ENCODE measurements at places on chromosomes 1 and 21. TPM values are rescaled to one million over a fixed set of nuclear protein-coding genes. Genes with fewer than 3 reads are reported as not detected.

ACKR1 gene
- not detected for total RNA-seq

DNA sequence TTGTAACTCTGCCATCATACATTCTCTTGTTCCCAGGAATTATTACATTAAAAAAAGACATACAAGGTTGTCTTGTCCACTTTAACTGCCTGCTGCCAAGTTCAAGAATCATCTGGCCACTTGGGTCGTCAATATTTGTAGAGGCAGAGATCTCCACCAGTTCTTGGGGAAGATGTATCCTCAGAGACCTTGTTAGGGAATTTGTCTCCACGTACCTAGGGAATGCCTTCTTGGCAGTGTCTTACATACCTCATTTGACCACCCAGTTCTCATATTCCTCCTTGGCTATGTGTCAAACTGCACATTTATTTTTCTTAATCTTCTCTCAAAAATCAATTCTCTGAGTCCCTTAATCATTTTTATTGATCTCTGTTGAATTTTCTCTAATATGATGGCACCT, 266.0 kb downstream of the SPATA17 start:
- no peak for DNase-seq
- H3K4me3 ChIP-seq = no peak overlapping the region
- no peaks in the 10 kb centered on the region for H3K4me1 ChIP-seq

DNA sequence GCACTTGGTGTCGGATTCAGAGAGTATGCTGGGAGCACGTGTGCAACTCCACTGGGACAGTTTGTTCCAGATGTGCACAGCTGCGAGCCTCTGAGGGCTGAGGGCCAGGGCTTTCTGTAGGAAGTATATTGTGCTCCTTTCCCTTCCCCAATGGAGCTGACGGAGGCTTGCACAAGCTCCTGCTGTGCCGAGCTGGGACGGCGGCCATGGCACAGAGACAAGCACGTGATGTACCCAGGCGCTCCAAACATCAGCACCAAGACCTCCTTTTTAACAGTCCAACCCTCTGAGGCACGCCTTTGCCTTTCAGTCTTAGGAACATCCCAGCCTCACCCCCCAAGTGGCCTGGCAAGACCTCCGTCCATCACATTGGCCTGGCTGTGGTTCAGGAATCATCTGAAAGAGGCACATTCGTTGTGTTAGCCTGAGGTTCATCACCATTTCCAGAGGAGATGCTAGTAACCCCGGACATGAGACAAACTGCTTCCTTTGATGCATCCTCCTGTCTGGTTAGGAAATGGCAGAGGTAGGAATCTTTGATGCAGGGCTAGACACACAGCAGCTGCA, 339.2 kb upstream of the KAZN start:
- no peaks in the 10 kb centered on the region for H3K4me1 ChIP-seq
- H3K36me3 ChIP-seq = no peaks in the 10 kb centered on the region
- H3K27me3 ChIP-seq = no peaks in the 10 kb centered on the region
- H3K27ac ChIP-seq = no peak overlapping the region
- no peak overlapping the region for H3K4me3 ChIP-seq

- no peak overlapping the region for H3K27ac ChIP-seq
- DNase-seq = peak; percentile 2
- no peak overlapping the region for H3K4me3 ChIP-seq
- no peaks in the 10 kb centered on the region for H3K27me3 ChIP-seq
- no peaks in the 10 kb centered on the region for H3K4me1 ChIP-seq
- no peaks in the 10 kb centered on the region for H3K36me3 ChIP-seq
Measured at GRCh38 chr1:17919525-17920439, 164.6 kb downstream of the ACTL8 start.

- no peak for DNase-seq
- H3K36me3 ChIP-seq = no peaks in the 10 kb centered on the region
- H3K4me1 ChIP-seq = no peaks in the 10 kb centered on the region
- no peak overlapping the region for H3K4me3 ChIP-seq
Measured at GRCh38 chr1:214739621-214740238, 136.7 kb downstream of the CENPF start.

GRCh38 chr1:15937146-15937545, 38.8 kb downstream of the ZBTB17 start:
- H3K36me3 ChIP-seq = peaks cover 84% of the 10 kb centered on the region
- H3K4me3 ChIP-seq = no peak overlapping the region
- no peak overlapping the region for H3K27ac ChIP-seq
- no peaks in the 10 kb centered on the region for H3K27me3 ChIP-seq
- no peaks in the 10 kb centered on the region for H3K4me1 ChIP-seq

DNA sequence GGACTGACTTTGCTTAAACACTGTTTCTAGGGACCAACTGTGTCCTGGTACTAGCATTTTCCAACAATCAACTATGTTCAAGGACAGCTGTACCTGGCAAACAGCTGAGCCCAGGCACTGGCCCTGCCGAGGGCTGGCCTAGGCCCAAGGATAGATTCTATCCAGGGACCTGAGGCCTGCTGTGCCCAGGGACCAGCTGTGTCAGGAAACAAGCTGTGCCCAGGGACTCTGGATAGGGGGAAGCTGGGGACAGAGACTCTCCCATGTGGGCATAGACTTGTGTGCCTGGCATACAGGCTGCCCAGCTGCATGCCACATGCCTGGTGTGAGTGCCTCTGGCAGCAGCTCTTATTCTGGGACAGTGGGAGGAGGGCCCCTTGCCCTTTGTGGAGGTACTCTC, 38.1 kb upstream of the POU3F1 start:
- no peak overlapping the region for H3K4me3 ChIP-seq
- H3K4me1 ChIP-seq = no peaks in the 10 kb centered on the region
- H3K27me3 ChIP-seq = no peaks in the 10 kb centered on the region
- DNase-seq = no peak

- no peak for DNase-seq
- no peaks in the 10 kb centered on the region for H3K27me3 ChIP-seq
- no peaks in the 10 kb centered on the region for H3K4me1 ChIP-seq
- H3K36me3 ChIP-seq = no peaks in the 10 kb centered on the region
Measured at GRCh38 chr1:176820391-176821031, 344.0 kb downstream of the ASTN1 start.

DNA sequence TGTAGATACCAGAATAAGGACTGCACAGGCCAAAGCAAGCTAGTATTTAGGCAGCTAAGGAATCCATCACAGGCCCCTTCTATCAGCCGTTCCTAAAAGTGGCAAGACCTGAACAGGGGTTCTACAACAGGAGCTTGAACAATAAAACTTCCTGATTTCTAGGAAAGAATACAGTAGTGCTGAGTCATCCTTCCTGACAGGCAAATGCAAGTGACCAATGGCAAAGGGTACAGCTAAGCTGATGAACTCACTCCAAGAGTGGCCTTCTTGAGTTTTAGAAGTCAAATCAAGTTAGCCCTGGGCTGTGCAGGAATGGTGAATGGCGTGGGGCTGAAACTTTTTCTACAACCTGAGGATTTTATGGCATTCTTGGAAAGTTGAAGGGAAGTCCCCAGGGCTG, 112.9 kb downstream of the GREM2 start:
- H3K4me3 ChIP-seq = no peak overlapping the region
- DNase-seq = no peak
- no peaks in the 10 kb centered on the region for H3K4me1 ChIP-seq
- H3K36me3 ChIP-seq = no peaks in the 10 kb centered on the region
- H3K27me3 ChIP-seq = no peaks in the 10 kb centered on the region
- no peak overlapping the region for H3K27ac ChIP-seq

GRCh38 chr1:68449901-68450300, at the start of gene RPE65:
RPE65 (minus strand) TSS chr1:68449954; CDS start chr1:68449905, 49 bp downstream.
- no peaks in the 10 kb centered on the region for H3K4me1 ChIP-seq
- DNase-seq = no peak
- no peak within 1 kb of the TSS for H3K4me3 ChIP-seq

CSMD2 gene
- not detected for total RNA-seq

ALX3 gene
- not detected for total RNA-seq

DNA sequence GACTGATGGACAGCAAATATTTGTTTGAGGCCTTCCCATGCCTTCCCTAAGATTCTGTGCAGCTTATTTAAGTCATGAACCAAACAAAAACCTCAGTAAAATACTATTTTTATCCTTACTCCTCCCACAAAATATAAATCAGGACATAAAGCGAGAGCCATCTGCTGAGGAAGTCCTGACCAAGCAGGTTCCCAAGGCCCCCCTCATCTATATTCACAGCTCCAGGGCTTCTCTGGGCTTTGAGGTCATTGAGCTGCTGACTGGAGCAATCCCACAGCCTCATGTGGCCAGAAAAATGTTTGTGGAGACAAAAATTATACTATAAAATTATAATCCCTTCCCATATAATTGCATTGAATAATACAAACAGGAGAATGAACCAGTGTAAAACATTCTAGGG, 846.2 kb downstream of the ADGRL2 start:
- H3K36me3 ChIP-seq = no peaks in the 10 kb centered on the region
- H3K4me1 ChIP-seq = no peaks in the 10 kb centered on the region
- no peaks in the 10 kb centered on the region for H3K27me3 ChIP-seq
- H3K27ac ChIP-seq = no peak overlapping the region
- no peak overlapping the region for H3K4me3 ChIP-seq
- DNase-seq = no peak

TNFRSF9 gene
- 30.9 TPM for total RNA-seq

- no peaks in the 10 kb centered on the region for H3K4me1 ChIP-seq
- H3K36me3 ChIP-seq = no peaks in the 10 kb centered on the region
- DNase-seq = no peak
- H3K27me3 ChIP-seq = no peaks in the 10 kb centered on the region
- no peak overlapping the region for H3K4me3 ChIP-seq
Measured at GRCh38 chr1:201563941-201564340, 25.0 kb downstream of the NAV1 start.

DNA sequence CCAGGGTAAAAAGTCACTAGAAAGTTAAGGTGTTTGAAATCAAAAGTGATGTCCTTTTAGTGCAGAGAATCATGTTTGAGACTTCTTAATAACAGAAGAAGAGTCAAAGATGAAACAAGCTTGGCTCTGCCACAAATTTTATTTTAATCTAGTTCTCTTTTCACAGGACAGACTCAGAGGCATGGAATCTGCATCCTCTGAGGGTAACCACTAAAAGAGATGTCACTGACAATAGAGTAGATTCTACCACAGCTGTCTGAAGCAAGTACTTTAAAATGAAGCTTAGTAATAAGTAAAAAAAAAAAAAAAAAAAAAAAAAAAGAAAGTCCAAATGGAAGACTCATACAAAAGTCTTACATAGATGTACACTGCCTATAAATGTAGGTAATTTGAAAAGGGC, 519.7 kb upstream of the PRMT6 start:
- H3K27me3 ChIP-seq = no peaks in the 10 kb centered on the region
- H3K27ac ChIP-seq = no peak overlapping the region
- no peaks in the 10 kb centered on the region for H3K4me1 ChIP-seq
- no peaks in the 10 kb centered on the region for H3K36me3 ChIP-seq
- no peak overlapping the region for H3K4me3 ChIP-seq

DNA sequence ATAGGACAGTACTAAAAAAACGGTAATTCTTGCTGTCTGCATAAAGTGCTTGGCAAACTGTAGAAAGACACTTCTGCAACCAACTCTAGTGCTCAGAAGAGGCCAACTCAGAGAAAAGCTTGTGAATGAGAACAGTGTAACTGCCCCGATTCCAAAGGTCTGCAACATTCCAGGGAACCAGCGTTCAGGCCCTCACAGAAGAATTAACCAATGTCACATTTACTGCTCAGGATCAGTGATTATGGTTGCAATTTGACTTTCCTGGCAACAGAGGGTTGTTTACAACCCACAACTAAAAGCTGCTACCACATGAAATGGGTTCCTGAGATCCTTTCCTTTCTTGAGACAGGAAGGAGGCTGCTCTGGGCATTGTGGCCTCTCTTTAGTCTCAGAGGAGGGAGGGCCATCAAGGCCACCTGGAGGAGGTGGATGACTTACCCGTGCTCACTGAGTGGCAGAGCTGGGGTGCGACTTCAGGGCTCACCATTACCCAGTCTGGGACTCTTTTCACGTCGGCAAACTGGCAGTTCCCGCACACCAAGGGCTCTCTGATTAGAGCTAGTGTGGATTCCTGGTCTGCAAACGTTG, 15.3 kb downstream of the SRSF4 start:
- peaks cover 66% of the 10 kb centered on the region for H3K36me3 ChIP-seq
- no peak for DNase-seq
- peaks cover 43% of the 10 kb centered on the region for H3K4me1 ChIP-seq
- no peak overlapping the region for H3K4me3 ChIP-seq
- no peaks in the 10 kb centered on the region for H3K27me3 ChIP-seq

CFHR3 gene
- not detected for total RNA-seq

METTL13 gene
- total RNA-seq = 17.5 TPM

GRCh38 chr1:30778154-30778978, 20.8 kb upstream of the LAPTM5 start:
- H3K4me3 ChIP-seq = no peak overlapping the region
- no peak overlapping the region for H3K27ac ChIP-seq
- no peaks in the 10 kb centered on the region for H3K27me3 ChIP-seq

HSPA6 gene
- total RNA-seq = not detected

SLC25A34 gene
- 1.8 TPM for total RNA-seq

GRCh38 chr21:26847002-26847401, 1.8 kb upstream of the ADAMTS1 start:
- H3K4me3 ChIP-seq = no peak overlapping the region
- peaks cover 29% of the 10 kb centered on the region for H3K27me3 ChIP-seq
- peaks cover 8% of the 10 kb centered on the region for H3K4me1 ChIP-seq
- no peak for DNase-seq

TMEM69 gene
- total RNA-seq = 15.5 TPM

DNA sequence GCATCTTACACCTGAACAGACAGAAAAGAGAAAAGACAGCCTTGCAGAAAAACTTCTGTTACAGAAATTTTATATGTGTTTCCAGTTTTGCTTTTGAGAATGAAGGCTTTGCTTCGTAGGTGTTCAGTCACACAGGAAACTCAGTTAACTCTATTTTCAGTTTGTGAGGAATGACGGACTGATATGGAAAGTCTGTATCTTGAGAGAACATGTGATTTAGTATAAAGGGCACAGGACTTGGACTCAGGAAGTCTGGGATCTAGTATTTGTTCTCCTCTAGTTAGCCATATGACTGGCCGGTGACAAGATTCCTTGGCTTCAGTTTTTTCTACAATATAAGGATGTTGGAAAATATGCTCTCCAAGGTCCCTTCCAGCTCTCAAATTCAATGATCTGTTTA, 149.1 kb downstream of the OLFM3 start:
- no peak for DNase-seq
- H3K4me3 ChIP-seq = no peak overlapping the region
- no peak overlapping the region for H3K27ac ChIP-seq
- no peaks in the 10 kb centered on the region for H3K36me3 ChIP-seq
- H3K27me3 ChIP-seq = no peaks in the 10 kb centered on the region

CFHR1 gene
- not detected for total RNA-seq

IL22RA1 gene
- not detected for total RNA-seq

GRCh38 chr21:27545754-27546349, 579.0 kb upstream of the ADAMTS5 start:
- H3K36me3 ChIP-seq = no peaks in the 10 kb centered on the region
- H3K27ac ChIP-seq = no peak overlapping the region
- no peaks in the 10 kb centered on the region for H3K4me1 ChIP-seq
- DNase-seq = no peak
- no peak overlapping the region for H3K4me3 ChIP-seq

CYP4A11 gene
- total RNA-seq = not detected

- peak overlapping the region; percentile 22 for H3K4me3 ChIP-seq
- no peaks in the 10 kb centered on the region for H3K36me3 ChIP-seq
- no peak for DNase-seq
- H3K4me1 ChIP-seq = peaks cover 48% of the 10 kb centered on the region
- H3K27me3 ChIP-seq = no peaks in the 10 kb centered on the region
- H3K27ac ChIP-seq = no peak overlapping the region
Measured at GRCh38 chr1:170071378-170071777, 3.1 kb downstream of the KIFAP3 start.

- no peak overlapping the region for H3K27ac ChIP-seq
- no peak for DNase-seq
- no peaks in the 10 kb centered on the region for H3K36me3 ChIP-seq
- no peak overlapping the region for H3K4me3 ChIP-seq
Measured at GRCh38 chr1:76770979-76771378, 96.3 kb upstream of the ST6GALNAC5 start.
